WTC11 (cell line): ENCODE measurements at places on chromosomes 4 and X. TPM values are rescaled to one million over a fixed set of nuclear protein-coding genes. Genes with fewer than 3 reads are reported as not detected.
A peak's percentile ranks its signal among the peaks of the same experiment; 100 is the strongest.

Gene COX18
- 26.9 to 28.9 TPM (median 28.3 TPM) in 3 replicates for total RNA-seq

Gene MMGT1
- total RNA-seq: 15.4 to 18.8 TPM (median 18.1 TPM) in 3 replicates

- no peaks in the 10 kb centered on the region for H3K27me3 ChIP-seq
- H3K27ac ChIP-seq: no peak overlapping the region
- no peak overlapping the region for H3K4me3 ChIP-seq
Observed at GRCh38 chrX:21912220-21912619, 28.3 kb upstream of the SMS start.

Gene VGLL1
- not detected in 3 replicates for total RNA-seq

Gene KCND1
- 4.9 to 5.4 TPM (median 5.2 TPM) in 3 replicates for total RNA-seq

- no peaks in the 10 kb centered on the region for H3K4me1 ChIP-seq
- H3K27ac ChIP-seq: no peak overlapping the region
- no peaks in the 10 kb centered on the region; the same call in 1 of the 2 replicates for H3K27me3 ChIP-seq
Observed at GRCh38 chrX:105975382-105975781, 63.1 kb downstream of the SERPINA7 start.

GRCh38 chr4:8730159-8730558 lies 137.6 kb downstream of the CPZ start:
- peaks cover 18% of the 10 kb centered on the region for H3K36me3 ChIP-seq
- no peak overlapping the region for H3K27ac ChIP-seq
- peaks cover 9% of the 10 kb centered on the region; the same call in 1 of the 2 replicates for H3K27me3 ChIP-seq
- DNase-seq: no peak
- no peak overlapping the region for H3K4me3 ChIP-seq

DNA sequence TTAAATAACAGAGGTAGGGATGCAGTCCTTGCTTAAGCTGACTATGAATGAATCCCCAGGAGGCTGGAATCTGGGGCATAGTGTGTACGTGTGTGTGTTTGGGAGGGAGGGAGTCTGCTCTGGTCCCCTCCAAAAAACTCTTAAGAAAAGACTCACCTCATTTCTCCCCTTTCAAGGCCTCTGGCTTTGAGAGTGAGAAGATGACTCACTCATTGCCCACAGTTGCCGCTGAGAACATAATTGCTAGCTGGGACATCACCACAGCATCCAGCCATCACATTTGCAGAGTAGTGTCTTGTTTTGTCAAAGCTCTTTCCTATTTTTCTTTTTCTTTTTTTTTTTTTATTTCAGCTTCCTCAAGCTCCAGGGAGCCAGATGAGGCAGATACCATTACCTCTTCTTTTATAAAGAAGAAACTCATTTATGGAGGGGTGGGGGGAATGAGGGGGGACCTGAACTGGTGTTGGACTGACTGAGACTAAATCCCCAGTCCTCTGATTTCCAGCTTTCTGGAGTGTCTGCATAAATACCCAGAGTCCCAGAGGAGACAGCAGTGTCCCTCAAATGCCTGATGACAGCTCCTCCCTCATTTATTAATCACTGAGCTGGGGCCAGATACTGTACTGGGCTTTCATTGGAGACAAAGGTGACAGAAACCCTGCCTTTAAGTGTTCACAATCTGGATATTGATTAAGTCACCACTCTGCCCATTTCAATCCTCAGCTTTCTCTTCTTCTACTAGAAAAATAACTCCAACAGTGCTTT lies 61.9 kb upstream of the LAS1L start:
- no peak overlapping the region for H3K4me3 ChIP-seq
- no peaks in the 10 kb centered on the region for H3K36me3 ChIP-seq
- DNase-seq: no peak
- H3K27me3 ChIP-seq: peaks cover 7% of the 10 kb centered on the region; the same call in 1 of the 2 replicates

Gene AVPR2
- total RNA-seq: 0.11 TPM in 1 of 3 replicates, not detected in the others

DNA sequence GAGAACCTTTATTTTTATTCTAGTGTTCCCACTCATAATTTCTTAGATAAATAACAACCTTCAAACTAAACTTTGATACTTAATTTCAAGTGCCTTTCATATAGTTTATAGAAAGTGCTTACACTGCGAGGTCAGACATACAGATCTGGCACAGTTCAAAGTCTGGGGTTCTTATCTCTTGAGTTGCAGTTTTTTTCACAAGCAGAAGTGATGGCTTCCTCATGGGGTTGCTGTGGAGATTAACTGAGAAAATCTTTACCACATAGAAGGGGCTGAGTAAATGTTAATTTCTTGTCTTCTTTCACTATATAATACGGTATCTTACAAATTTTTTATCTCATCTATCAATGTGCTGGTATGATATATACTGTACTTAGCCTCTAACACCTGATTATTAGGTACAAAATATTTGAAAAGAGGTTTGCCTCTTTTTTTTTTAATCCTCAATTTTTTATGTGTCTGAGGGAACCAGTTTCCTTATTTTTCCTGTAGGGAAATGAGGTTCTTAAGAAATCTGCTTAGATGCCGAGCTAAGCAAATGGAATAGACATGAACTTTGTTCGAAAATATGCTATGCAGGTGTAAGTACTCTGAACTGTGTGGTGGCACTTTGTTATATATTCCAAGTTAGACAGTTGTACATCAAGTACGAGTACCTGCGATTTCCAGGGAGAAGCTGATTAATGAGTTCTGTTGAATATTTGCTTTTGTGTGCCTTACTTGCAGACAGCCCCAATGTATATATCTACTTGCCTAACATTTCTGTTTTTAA lies 3.3 kb downstream of the ING2 start:
- peaks cover 20% of the 10 kb centered on the region for H3K36me3 ChIP-seq
- no peaks in the 10 kb centered on the region for H3K27me3 ChIP-seq
- H3K27ac ChIP-seq: no peak overlapping the region
- H3K4me3 ChIP-seq: no peak overlapping the region
- no peak for DNase-seq

- no peak overlapping the region for H3K4me3 ChIP-seq
- H3K36me3 ChIP-seq: no peaks in the 10 kb centered on the region
- H3K27me3 ChIP-seq: no peaks in the 10 kb centered on the region
- H3K27ac ChIP-seq: no peak overlapping the region
Observed at GRCh38 chrX:57172544-57172943, 35.3 kb upstream of the SPIN2A start.

Gene FBXW7
- 20.7 to 23.0 TPM (median 22.2 TPM) in 3 replicates for total RNA-seq

DNA sequence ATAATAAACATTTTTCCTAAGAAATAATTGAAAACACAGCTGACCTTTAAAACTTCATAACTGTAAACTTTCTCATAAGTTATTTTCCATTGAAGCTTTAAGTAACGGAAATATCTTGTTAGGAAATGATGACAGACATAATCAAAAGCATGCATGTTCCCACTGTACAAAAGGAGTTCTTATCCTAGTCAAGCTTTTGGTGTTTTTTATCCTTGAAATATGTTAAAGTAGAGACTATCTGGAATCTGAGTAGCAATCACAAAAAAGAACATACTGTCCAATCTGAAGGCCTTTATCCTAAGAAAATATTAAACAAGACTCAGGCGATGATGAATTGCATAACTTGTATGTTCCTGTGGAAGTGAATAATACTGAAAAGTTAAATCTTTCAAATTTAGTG lies 14.4 kb downstream of the GEMIN8 start:
- DNase-seq: no peak
- H3K4me3 ChIP-seq: no peak overlapping the region
- H3K27ac ChIP-seq: no peak overlapping the region
- peaks cover 28% of the 10 kb centered on the region for H3K36me3 ChIP-seq
- no peaks in the 10 kb centered on the region for H3K4me1 ChIP-seq
- H3K27me3 ChIP-seq: no peaks in the 10 kb centered on the region

DNA sequence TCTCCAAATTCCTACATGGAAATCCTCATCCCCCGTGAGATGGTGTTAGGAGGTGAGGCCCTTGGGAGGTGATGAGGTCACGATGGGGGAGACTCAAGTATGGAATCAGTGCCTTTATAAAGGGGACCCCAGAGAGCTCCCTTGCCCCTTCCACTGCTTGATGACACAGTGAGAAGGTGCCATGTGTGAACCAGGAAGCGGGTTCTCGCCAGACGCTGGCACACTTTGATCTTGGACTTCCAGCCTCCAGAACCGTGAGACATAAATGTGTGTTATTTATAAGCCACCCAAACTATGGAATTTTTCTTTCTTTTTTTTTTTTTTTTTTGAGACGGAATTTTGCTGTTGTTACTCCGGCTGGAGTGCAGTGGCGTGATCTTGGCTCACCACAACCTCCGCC lies 237.6 kb downstream of the DHRSX start:
- no peak overlapping the region for H3K4me3 ChIP-seq
- peaks cover 16% of the 10 kb centered on the region; the same call in 1 of the 2 replicates for H3K36me3 ChIP-seq
- no peaks in the 10 kb centered on the region for H3K27me3 ChIP-seq

- no peaks in the 10 kb centered on the region for H3K36me3 ChIP-seq
- no peaks in the 10 kb centered on the region for H3K4me1 ChIP-seq
- H3K4me3 ChIP-seq: no peak overlapping the region
- no peak overlapping the region for H3K27ac ChIP-seq
Observed at GRCh38 chrX:79408623-79409322, 41.6 kb upstream of the ITM2A start.

Gene FTSJ1
- 50.2 to 54.5 TPM (median 53.9 TPM) in 3 replicates for total RNA-seq

DNA sequence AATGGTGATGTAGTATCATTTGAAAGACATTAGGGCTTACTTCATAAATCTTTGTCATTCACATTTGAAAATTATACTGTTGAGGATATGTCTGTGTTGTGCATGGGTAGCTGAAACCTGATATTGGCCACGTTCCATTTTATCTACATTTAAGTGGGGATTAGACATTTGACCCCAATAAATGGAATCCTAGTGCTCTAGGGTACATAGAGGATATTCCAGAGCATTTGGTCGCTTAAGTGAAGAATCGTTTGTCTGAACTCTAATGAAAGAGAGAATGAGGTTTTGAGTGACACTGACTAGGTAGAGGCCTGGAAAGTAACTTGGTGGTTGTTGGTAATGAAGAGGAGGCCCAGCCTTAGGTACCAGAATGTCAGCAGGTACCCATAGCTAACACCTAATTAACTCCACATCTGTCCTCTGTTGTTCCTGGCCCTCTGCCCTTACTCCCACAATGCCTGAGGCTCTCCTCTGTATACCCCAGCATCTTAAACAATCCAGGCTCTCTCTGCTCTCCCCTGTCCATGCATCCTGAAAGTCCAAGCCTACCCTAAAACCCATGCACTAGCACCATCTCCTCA lies 299.5 kb upstream of the KLF3 start:
- no peak for DNase-seq
- H3K27me3 ChIP-seq: no peaks in the 10 kb centered on the region
- no peak overlapping the region for H3K27ac ChIP-seq
- H3K4me1 ChIP-seq: no peaks in the 10 kb centered on the region
- no peak overlapping the region for H3K4me3 ChIP-seq

- H3K27ac ChIP-seq: peak overlapping the region; percentile 77
- H3K4me1 ChIP-seq: peaks cover 70% of the 10 kb centered on the region
- H3K27me3 ChIP-seq: no peaks in the 10 kb centered on the region
- no peak for DNase-seq
- H3K4me3 ChIP-seq: no peak overlapping the region; the same call in 1 of the 2 replicates
- peaks cover 65% of the 10 kb centered on the region for H3K36me3 ChIP-seq
Observed at GRCh38 chr4:24576276-24576675, 8.1 kb downstream of the DHX15 start.

- no peaks in the 10 kb centered on the region; the same call in 1 of the 2 replicates for H3K4me1 ChIP-seq
- H3K36me3 ChIP-seq: no peaks in the 10 kb centered on the region; the same call in 1 of the 2 replicates
- no peak overlapping the region for H3K4me3 ChIP-seq
- peaks cover 2% of the 10 kb centered on the region; the same call in 1 of the 2 replicates for H3K27me3 ChIP-seq
- DNase-seq: no peak
Observed at GRCh38 chrX:13254870-13255269, 65.0 kb downstream of the ATXN3L start.

DNA sequence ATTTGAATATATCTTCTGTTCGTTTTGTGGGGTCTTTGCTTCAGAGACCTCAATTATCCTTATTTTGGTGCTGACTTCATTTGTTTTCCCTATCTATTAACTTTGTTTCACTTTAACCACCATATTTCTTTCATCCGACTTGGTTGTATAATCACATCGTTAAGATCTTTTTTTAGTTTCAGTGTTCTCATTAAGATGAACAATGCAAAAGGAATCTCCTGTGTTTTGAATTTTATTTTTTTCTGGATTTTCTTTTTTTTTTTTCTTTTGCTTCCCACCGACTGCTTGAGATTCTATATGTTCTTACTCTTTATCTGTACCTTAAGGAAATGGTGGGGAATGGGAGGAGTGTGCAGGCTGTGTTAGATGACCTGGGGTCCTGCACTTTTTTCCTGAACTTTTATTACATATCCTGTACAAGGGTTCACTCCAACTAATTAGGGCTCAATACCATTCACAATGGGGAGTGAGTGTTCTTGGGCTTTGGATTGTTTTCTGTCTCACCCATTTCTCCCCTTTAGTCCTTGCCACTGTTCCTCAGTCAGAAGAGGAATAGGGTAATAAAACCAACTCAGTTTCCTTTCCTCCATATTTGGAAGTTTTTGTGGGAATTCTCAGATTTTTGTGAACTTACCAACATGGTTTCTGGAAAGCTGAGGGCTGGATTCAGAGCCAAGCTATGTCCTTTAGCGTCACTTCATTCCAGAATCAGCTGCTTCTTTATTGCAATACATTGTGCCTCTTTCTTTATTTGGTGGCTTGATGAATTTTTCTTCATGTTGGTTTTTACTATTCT lies 43.2 kb upstream of the BMPR1B start:
- no peaks in the 10 kb centered on the region for H3K36me3 ChIP-seq
- H3K4me3 ChIP-seq: no peak overlapping the region
- H3K4me1 ChIP-seq: peaks cover 4% of the 10 kb centered on the region; the same call in 1 of the 2 replicates
- no peak for DNase-seq
- H3K27ac ChIP-seq: no peak overlapping the region

DNA sequence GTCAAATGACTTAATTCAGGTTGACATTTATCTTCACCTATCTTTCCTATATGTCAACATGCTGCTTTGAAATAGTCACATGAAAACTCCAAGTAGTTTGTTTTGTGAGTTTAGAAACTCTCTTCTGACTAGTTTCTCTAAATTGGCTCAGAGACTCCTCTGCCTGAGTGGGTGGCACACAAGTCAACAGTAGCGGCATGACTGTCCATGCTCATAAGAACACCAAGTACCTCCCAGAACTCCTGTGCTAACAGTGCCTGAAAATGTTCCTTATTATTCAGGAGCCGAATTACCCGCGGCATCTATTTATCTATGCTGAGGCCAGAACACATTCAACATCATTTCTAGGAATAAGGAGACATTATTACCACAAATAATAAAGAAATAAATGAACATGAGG lies 116.3 kb downstream of the SORBS2 start:
- peaks cover 26% of the 10 kb centered on the region for H3K4me1 ChIP-seq
- H3K36me3 ChIP-seq: no peaks in the 10 kb centered on the region
- H3K4me3 ChIP-seq: no peak overlapping the region
- H3K27ac ChIP-seq: no peak overlapping the region
- no peak for DNase-seq

DNA sequence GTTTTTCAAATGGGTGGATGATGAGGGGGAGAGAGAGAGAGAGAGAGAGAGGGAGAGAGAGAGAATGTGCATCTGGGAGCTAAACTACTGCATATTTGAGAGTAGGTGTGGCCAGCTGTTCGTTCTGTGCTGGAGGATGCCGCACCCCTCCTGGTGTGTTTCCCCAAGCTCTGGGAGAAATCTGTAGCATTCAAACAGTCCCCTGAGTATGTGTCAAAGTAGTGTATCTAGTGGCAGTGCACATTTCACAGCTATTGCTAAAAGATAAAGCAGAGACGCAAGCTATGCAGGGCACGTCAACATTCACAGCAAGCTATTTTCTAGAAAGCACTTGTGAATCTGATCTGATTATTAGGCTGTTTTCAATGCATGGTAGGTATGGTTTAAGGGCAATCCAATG lies 83.5 kb upstream of the LIMCH1 start:
- H3K27ac ChIP-seq: no peak overlapping the region
- no peak for DNase-seq
- no peak overlapping the region for H3K4me3 ChIP-seq
- H3K27me3 ChIP-seq: peaks cover 4% of the 10 kb centered on the region
- H3K4me1 ChIP-seq: peaks cover 48% of the 10 kb centered on the region
- H3K36me3 ChIP-seq: no peaks in the 10 kb centered on the region

Gene CNKSR2
- 5.2 to 11.3 TPM (median 7.7 TPM) in 3 replicates for total RNA-seq

Gene C4orf51
- total RNA-seq: 7.8 to 15.4 TPM (median 8.6 TPM) in 3 replicates

- no peaks in the 10 kb centered on the region for H3K36me3 ChIP-seq
- H3K27ac ChIP-seq: no peak overlapping the region
- H3K4me3 ChIP-seq: no peak overlapping the region
- H3K27me3 ChIP-seq: no peaks in the 10 kb centered on the region
Observed at GRCh38 chr4:38976308-38976707, 55.9 kb downstream of the TMEM156 start.
